Stimulated activated CD8-positive, alpha-beta memory T cell treated with anti-CD3 and anti-CD28 coated beads, Interleukin-2, amount 100 ng/mL, for 1 hour (primary cell): ENCODE measurements at places on chromosomes 1 and 21.

DNA sequence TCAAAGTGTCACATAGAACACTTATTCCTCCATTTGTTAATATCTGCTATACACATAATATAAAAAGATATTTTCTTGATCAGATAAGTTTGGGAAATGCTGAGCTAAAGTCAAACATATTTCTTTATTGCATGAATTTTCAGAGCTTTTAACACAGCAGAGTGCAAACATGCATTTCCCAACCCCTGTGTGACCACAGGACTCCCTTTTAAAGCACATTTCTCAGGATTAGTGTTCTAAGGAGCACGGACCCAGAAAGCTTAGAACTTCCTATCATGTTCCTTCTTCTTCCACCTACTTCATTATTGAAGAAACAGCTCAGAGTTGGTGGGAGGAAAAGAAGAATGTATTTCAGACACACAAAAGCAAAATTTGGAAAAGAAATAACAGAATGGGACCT is 109.1 kb upstream of the CDC42BPA start:
- no peak for DNase-seq

DNA sequence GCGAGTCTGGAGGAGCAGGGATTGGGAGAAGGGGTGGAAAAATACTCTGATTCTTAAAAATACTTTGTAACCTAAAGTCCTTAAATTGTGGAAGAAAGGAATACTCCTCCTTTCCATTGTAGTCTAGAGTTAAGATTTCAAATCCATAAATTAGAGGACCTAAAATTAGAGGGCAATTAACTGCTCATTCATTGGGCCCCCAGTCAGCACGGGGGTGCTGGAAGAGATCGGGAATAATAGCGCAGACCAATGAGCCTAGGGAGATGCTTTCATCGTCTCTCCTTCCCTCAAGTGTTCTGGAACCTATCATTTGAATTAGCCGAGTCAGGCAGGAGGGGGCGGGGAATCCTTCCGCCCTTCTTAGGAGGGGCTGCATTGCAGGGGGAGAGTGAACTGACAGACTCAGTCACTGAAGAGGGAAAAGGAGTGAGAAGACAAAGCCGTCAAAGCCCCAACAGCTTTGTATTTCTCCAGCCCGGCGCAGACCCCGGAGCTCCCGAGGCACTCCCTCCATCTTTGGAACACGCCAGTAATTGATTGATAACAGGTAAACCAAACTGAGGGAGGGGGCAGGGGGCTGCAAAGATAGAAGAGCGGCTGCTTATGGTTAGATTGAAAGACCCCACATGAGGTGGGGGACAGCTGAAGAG is at the start of gene MLLT11:
TSS of gene MLLT11 (plus strand) at position 391 of the 650 bp plus-strand sequence. CDS start 6,828 bp downstream, outside the sequence.
- DNase-seq, result no peak

GRCh38 chr1:12405325-12406210 is 175.7 kb downstream of the VPS13D start:
- DNase-seq, result no peak

DNA sequence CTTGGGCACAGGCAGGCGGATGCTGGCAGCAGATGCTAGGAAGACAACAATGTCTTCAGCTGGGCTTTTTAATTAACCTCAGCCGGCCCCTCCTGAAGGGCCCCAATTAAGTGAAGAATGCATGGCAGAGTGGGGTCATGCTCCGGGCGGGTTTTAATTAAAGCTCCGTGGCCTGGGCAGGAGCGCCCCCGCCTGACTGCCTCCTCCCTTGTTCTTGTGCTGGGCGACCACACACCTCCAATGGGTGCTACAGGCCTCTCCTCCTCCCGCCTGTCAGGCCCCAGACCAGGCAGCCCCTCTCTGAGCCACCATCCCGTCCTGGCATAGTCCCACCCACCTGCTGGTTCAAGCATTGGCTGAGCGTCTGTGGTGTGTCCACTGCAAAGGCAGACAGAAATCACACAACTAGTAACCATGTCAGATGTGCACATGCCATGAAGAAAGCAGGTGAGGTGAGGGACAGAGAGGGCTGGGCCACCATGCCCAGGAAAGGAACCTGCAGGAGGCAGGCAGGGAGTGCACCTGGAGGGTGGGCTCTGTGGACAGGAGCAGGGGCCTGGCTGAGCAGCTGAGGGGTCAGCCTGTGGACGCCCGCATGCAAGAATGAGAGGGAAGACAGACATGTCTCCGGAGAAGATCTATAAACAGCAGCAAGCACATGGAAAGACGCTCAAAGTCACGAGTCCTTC is 8.5 kb upstream of the ARF1 start:
- no peak for DNase-seq

DNA sequence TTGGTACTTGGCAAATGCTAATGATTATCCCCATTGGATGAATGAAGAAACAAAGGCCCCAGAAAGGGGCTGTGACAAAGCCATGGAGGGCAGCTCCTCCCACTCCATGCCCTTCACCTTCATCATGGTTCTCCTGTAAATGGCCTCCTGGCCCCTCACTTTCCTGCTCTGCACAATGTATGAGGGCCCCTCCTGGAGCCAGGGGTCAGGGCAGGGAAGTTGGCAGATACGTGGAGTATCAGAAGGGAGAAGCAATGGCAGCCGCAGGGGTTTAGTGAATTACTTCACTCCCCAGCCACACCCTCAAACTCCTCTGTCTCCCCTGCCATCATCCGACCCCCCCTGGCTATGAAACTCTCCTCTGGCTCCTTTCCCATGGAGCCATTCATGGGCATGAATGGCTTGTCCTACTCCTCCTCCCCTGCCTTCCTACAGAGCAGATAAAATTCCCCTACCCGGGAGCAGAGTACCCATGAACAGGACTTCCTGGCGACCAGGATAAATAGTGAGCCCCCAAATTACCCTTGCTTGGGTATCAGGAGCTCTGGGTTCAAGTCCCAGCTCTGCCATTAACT is 86.3 kb downstream of the CAMK2N1 start:
- DNase-seq, result no peak

- DNase-seq, result no peak
Measured at GRCh38 chr1:3736708-3737107, 15.5 kb upstream of the CCDC27 start.

GRCh38 chr1:92515796-92516201 is 29.1 kb upstream of the GFI1 start:
- no peak for DNase-seq

GRCh38 chr1:210662291-210663050 is 333.8 kb downstream of the HHAT start:
- DNase-seq, result no peak

DNA sequence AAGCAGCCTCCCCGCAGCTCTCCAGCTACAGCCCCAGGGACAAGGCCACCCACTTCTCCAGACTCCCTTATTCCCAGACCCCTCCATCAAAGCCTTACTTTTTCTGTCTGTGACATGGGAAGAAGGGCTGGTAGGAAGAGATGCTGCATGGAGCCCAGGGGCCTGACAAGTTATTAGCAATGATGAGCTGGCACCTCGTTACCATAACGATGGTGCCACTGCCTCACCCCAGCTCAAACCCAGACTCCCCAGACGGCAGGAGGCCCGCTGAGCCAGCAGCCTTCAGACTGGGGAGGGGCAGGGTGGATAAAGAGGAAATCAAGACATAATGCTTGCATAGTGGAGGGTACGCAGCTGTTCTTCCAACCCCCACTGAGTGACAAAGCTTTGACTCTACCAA is 3.3 kb downstream of the DLGAP3 start:
- no peak for DNase-seq

GRCh38 chr1:162782671-162783070 is 7.8 kb upstream of the HSD17B7 start:
- DNase-seq, result no peak

DNA sequence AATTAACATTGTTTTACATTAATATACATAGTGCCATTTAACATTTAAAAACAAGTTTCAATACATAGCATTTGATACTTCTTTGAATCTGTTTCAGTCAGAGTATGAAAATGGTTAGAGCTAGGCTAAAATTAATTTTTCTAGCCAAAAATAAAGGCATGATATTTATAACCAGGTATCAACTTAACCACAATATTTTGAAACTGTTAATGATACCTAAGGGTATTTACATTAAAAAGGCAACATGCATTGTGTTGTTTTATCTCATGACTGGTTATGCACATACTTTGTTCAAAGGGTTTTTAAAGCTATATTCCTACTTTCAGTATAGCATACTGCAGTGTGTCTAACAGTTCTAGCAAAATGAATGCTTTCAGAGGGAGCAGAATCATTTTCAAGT is 130.0 kb downstream of the HS2ST1 start:
- no peak for DNase-seq

GRCh38 chr1:11058595-11059154 is 1.1 kb downstream of the SRM start:
- no peak for DNase-seq

- no peak for DNase-seq
Measured at GRCh38 chr1:4593106-4593505, 61.3 kb upstream of the AJAP1 start.

- no peak for DNase-seq
Measured at GRCh38 chr1:201537891-201538611, 876 bp upstream of the NAV1 start.

DNA sequence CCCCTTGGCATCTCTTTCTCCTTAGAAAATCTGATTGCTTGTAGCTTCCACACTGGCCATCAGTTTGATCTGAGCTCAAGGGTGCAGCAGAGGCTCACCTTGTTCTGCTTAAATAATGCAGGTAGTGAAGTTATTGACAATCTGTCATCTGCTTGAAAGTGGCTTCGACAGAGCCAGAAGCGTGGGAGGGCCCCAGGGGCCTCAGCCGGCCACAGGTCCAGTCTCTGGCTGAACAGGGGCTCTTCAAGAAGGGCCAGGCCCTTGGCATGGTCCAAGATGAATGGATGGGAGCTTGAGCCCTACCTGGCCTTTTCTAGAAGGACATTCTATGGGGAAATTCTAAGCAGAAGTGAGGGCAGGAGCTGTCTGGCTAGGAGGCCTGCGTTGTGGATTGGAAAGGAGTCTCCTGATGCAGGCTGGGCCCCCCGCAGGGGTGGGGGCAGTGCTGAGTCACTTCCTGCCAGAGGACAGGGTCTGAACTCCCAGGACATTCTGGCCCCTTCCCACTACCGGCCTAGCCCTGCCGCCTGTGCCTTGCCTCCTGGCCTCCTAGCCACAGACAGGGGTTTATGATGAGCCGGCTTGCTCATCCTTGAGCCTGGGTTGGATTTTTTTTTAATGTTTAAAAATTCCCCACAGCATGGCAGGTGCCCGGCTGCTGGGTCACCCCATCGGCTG is 162.3 kb upstream of the VAMP3 start:
- no peak for DNase-seq

GRCh38 chr1:226633541-226634165 is 85.1 kb downstream of the STUM start:
- no peak for DNase-seq

- no peak for DNase-seq
Measured at GRCh38 chr1:179087665-179088064, 5.8 kb downstream of the TOR3A start.

- no peak for DNase-seq
Measured at GRCh38 chr21:17708522-17709265, 96.0 kb upstream of the BTG3 start.

GRCh38 chr1:234518876-234519275 is 39.9 kb upstream of the TARBP1 start:
- no peak for DNase-seq

DNA sequence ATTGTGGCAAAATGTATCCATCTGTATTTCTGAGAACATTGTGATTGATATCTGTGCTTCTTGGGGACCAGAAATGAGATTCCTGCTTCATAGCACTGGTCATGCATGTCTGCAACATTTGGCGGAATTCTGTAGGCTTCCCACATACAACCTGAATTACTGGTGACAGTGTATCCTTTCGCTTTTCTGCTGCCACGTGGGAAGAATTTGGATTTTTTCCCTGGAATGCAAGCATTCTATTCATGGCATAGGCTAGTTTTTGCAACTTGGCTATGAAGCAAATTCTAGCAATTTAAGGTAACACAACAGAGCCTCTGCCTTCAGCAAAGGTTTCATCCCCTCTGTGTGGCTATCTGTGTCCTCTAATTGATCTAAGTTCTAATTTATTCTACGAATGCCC is 85.9 kb downstream of the BCAR3 start:
- no peak for DNase-seq

DNA sequence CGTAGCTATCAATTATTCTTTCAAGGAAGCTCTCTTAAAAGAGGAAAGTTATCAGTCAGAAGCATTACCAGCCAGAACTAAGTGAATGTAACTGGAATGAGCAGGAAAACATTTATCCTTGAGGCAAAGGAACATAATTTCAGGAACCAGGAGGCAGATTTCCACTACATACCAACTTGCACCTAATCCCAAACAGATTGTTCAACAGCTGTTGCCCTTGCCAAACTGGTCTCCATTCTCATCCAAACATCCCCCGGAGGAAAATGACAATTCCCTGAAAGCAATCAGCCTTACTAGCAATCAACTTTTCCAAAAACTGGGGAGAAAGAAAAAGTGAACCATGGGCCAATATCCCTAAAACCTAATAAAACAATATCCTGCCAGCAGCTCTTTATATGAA is 35.0 kb downstream of the ENAH start:
- no peak for DNase-seq

- no peak for DNase-seq
Measured at GRCh38 chr1:159902541-159902940, 2.6 kb upstream of the CFAP45 start.

DNA sequence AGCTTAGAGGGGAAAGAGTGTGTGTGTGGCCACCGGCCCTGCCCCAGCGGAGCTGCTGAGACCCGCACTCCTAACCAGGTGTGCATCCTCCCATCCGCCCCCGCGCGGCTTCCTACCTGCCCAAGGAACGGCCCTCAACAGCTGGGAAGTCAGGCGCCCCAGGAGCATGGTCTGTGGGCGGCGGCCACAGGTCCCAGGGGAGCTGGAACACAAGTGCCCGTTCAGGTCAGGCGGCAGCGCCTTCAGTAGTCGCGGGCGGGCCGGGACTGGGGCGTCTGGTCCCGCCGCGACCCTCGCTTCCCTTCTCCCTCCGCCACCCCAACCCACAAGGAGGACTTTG is 448 bp downstream of the AURKAIP1 start:
- DNase-seq, result no peak

DNA sequence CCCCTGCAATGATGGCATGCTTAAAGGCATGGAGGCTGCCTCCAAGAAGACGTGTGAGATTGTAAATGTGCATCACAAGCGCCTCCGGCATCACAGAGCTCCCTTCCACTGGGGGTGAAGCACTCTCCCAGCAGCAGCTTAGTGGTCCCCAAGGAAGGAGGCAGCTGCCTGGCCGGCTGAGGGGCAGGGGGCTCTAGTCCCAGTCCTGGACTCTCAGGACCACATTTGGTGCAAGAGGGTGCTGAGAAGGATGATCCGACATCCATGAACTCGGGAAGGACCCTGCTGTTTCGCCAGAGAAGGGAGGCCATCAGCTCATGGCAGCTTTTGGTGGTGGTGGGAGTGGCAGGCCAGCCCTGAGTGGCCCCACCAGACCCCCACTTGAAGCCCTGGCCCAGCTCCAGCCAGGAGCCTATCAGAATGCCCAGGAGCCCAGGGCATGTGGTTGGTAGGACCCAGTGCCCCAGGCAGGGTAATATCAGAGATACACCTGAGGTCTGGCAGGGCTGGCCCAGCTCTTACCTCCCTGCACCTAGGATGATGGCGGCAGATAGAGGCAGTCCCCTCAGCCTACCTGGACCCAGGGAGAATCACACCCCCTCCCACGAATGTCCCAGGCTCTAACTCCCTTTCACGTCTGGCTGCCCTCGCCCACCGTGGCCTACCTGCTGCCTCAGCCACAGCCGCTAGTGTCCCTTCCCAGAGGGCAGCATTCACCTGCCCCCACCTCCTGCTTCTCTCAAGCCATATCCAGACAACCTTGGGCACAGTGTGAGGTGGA is 2.4 kb upstream of the WNT9A start:
- no peak for DNase-seq

GRCh38 chr1:233097959-233098580 is 147.7 kb downstream of the NTPCR start:
- no peak for DNase-seq
